ENCODE measurements at places on chromosomes 7 and 10.

DNA sequence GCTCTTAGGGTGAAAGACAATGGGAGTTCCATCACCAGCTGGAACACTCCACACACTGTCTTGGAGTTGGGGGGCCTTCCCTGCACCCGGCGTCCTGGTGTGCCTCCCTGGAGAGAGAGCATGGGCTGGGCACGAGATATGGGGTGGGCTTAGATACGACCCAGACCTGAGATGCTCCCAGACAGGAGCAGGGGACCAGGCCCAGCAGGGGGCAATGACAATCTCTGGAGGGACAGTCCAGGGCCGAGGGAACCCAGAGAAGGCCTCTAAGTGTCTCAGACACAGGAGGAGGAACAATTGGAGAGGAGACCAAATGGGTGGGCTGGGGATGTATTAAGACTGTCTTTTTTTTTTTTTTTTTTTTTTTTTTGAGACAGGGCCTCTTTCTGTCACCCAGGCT, 40.0 kb downstream of the MYL10 start:
- no peak for DNase-seq

GRCh38 chr7:1964913-1965578, 267.7 kb downstream of the MAD1L1 start:
- DNase-seq: no peak

DNA sequence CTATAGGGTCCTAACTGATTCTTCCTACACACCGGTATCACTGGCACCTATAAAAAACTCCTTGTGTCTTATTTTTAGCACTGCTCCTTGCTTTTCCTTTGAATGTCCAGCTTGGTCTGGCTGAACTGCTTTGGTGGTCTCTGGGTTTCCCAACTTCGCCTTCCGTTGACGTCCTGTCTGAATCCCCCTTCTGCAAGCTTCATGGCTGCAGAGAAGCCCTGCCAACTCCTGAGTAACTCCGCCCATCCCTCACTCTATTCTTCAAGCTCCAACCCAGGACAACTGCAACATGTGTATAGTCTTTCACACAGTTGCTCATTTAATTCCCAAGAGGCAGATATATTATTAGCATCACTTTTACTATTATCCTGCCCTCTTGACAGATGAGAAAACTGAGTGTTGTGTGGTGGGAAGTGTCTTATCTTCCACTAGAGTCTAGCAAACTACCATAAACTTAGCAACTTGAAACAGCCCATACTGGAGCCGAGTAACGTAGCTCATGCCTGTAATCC, 40.9 kb downstream of the MTURN start:
- DNase-seq: no peak

DNA sequence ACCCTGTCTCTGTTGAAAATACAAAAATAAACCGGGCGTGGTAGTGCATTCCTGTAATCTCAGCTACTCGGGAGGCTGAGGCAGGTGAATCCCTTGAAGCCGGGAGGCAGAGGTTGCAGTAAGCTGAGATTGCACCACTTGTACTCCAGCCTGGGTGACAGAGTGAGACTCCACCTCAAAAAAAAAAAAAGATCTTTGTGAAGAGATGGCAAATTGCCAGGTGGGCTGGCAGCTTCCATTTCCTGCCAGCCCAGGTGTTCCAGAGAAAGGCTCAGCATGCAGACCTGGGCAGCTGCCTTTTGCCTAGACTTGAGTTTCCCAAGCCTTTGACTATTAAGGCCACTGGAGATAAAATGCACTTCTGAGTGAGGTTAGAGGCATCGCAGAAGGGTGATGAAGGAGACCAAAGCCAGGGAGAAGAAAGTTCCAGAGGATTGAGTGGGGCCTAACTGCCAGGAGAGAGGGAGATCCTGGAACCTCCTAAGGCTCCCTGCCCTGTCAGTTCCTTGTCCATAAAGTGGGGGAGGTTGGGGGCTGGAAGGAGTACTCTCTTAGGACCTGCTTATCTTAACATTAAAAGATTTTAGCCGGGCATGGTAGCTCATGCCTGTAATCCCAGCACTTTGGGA, 10.0 kb upstream of the DDIT4 start:
- DNase-seq: no peak

GRCh38 chr10:31816318-31816717, 112.3 kb downstream of the ARHGAP12 start:
- no peak for DNase-seq

DNA sequence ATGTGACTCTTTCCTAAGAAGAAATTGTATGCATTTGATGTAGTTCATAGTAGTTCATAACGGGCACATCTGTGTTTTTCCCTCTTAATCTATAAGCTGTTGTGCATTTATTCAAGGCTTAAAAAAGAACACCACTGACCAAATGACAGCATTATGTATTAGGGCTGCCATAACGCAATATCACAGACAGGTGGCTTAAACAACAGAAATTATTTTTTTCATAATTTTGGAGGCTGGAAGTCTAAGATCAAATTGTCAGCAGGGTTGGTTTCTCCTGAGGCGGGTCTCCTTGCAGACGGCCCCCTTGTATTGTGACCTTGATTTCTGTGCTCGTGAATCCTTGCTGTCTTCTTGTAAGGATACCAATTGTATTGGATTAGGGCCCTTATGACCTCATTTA, 627 bp upstream of the SSMEM1 start:
- DNase-seq: no peak

GRCh38 chr7:78151229-78151628, 352.7 kb downstream of the PHTF2 start:
- DNase-seq: no peak

DNA sequence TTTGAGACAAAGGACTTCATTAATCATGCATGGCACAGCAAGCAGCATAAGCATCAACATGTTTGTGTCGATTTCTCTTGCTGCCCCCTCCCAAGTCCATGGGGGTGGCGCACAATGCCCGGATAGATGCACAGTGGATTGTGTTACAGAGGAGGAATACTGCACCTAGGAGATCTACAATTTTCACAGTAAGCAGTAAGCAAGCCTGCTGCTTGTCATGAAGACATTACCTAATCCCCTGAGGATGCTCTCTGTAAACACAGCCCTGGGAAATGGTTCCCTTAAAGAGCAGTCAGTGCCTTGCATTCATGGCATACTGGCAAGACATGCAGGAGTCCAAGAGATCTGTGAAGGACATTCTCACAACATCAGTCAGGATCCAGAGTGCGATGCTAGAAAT, 137.7 kb downstream of the ETV1 start:
- no peak for DNase-seq

GRCh38 chr7:116169060-116169459, 41.3 kb upstream of the TES start:
- DNase-seq: no peak

DNA sequence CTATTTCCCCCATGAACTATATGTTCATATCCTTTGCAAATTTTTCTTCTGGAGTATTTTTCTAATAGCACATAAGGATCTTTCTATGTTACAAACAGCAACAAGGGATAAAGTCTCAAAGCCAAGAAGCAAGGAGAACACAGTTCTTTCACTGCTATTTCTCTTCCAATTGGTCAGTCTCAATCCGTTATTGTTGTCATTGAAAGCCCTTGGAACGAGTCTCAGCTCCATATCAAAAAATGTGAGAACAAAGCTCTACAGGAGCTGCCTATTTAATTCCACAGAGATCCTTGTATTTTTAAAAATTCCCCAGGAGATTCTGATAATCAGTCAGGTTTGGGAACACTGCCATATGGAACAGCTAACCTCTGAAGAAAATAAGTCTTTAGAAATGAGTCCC, 15.7 kb downstream of the SLC35B4 start:
- DNase-seq: no peak

DNA sequence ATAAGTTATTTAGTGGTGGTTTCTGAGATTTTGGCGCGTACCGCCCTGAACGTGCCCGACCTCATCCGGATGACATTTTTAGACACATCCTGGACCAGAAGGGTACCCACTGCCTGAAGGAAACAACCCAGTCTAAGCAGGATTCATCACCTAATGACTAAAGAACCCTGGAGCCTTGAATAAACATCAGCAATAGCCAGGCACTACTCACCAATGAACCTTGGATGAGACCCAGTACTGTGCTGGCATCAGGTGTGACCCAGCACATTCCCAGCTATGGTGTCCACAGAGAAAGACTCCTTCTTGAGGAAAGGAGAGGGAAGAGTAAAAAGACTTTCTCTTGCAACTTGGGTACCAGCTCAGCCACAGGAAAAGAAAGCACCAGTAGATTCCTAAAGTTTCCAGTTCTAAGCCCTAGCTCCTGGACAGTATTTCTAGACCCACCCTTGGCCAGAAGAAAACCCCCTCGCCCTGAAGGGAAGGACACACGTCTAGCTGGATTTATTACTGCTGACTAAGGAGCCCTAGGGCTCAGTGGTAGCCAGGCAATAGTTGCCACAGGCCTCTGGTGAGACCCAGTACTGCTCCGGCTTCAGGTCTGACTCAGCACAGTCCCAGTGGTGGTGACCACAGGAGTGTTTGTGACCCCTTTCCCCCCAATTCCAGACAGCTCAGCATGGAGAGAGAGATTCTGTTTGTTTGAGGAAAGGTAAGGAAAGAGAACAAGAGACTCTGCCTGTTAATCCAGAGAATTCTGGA, 32.5 kb downstream of the ZNF277 start:
- DNase-seq: no peak

GRCh38 chr7:17472939-17473338, 174.5 kb downstream of the AHR start:
- no peak for DNase-seq

GRCh38 chr10:79013406-79013987, 55.3 kb upstream of the ZMIZ1 start:
- no peak for DNase-seq

- DNase-seq: no peak
These were observed 23.5 kb downstream of the VCL start for GRCh38 chr10:74021248-74022055.

DNA sequence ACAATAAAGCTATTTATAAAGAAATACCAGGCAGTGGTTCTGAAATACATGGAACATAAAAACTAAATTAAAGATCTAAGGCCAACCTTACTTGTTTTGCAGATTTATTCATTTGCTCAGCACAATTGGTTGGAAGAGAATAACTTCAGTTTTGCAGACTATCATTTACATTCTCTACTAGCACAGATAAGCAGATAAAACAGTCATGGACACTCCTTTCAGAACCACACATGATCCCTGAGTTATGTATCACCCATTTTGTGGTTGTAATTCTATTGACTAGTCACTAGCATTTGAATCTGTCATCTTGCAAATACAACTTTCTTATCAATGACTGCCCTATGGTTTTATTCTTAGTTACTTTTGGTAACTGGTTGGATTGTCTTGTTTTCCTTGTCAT, 45.1 kb downstream of the PRKAR2B start:
- no peak for DNase-seq

DNA sequence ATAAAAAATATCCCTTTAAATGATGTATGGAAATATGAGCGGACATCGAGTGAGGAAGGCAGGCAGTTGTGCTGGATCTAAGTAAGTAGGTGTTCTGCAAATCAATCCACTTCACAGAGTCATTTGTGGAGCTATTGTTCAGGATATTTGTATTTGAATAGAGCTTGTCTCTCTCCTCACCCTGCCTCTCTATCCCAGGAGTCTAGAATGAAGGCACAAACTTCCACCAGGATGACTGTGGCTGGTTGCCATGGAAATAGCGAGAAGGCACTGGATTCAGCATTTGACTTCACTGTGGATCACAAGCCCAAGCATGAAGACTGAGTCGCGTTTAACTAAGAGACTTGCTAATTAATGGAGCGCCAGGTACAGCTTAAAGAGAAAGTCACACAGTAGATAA, 53.2 kb downstream of the NPY start:
- DNase-seq: no peak

DNA sequence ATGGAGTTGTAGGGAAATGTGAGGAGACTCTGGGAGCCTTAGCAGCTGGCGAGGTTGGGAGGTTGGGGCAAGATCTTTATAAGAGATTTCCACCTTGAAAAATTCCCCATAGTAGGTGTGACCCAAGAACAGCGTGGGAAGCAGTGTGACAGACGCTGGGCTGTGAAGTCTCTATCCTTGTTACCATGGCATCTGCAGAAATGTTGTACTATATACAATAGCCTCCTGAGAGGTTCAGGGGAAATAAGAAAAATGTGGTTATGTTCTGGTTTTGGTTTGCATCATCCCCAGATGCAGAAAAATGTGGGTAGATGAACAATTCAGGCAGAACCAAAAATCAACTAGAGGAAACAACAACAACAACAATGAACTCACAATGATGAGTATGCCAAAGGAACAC, 498.6 kb downstream of the SH2D4B start:
- DNase-seq: no peak

DNA sequence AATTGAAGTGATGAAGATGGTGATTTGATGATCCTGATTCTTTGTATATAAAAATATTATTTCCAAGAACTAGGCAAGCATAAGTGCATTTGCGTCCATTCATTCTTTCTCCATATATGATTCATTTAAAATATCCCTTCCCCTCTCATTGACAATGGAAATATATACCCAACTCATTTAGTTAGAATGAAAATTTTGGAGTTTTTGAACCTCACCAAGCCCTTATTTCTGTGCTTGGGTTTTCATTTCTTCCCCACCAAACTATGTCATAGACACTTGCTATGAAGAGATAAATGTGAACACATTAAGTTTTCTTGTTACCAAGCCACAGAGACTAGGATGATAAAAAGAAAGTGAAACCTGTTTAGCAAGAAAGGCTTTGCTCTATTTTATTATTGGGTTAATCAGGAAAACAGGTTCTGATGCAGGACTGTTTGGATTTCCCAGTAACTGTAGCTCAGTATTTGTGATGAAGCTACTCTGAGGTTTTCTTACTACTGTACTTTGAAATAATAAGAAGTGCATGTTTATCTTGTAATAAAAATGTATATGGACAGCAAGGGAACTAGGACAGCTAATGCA, 68.3 kb downstream of the ITGB1 start:
- DNase-seq: no peak

- no peak for DNase-seq
These were observed 19.6 kb downstream of the SVIL start for GRCh38 chr10:29615195-29615594.

- DNase-seq: no peak
These were observed 638 bp downstream of the IQCE start for GRCh38 chr7:2559283-2559950.

DNA sequence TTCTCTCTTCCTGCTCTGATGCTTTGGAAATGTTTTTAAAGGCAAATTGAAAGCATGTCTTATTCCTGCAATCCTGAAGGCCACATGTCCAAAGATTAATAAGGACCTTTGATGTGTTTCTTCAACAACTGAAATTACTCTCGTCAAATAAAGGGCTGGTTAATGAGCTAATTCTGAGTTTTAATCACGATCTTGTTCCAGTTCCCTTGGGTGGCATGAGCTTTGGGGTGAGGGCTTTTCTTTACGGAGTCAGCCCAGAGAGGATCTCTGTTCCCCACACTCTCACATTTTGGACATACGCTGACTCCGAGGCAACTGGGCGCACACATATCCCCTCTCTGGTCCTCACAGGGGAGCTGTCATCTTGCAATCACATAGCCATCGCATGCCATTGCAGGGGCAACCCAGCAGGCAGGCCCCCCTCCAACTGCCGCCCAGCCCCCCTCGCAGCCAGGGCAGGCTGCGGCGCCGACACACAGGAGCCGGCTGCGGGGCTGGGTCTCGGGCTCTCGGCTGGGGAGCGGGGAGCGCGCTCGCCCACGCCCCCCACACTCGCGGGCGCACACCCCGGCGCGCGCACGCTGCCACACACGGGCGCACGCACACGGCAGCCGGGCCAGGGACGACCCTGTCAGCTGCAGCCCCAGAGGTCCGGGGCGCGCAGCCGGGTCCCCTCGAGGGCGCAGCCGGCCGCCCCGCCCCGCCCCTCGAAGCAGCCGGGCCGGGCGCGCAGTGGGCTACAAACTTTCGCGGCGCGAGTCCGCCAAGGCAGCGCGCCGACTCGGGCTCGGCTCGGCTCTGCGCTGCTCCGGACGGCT, at the start of gene GDF10:
Gene GDF10 (plus strand): TSS at position 587 of the 818 bp plus-strand sequence. CDS start 455 bp downstream, outside the sequence.
- DNase-seq: no peak

All from 8988T (cell line).